ENCODE measurements at places on chromosomes 1 and 21.

DNA sequence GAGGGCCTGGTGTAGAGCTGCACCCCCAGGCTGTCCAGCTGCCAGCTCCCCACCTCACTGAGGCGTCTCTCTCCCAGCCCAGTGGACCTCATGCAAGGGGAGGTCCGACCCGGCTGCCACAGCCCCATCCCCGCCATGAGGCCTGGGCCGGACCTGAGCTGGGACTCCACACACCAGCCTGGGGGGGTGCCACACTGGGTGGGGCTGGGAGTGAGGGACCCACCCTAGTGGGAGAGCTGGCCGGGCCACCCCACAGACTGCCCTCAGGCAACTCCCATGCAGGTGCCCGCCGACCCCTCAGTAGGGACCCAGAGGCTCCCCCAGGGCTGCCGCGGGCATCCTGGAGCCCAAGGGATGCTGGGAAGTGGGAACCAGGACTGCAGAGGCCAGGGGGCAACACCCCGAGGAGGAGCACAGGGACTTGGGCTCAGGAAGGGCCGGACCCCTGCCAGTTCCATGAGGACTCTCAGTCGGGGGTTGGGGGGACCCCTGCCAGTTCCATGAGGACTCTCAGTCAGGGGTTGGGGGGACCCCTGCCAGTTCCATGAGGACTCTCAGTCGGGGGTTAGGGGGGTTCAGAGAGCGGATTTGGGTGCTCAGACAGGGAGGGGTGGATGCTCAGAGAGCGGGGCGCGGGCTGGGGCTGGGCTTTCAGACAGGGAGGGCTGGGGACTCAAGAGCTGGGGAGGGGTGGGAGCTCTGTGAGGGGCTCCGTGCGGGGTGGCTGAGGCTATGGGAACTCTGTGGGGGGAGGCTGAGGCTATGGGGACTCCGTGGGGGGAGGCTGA is 1.2 kb upstream of the RNF223 start:
- no peak for DNase-seq

DNA sequence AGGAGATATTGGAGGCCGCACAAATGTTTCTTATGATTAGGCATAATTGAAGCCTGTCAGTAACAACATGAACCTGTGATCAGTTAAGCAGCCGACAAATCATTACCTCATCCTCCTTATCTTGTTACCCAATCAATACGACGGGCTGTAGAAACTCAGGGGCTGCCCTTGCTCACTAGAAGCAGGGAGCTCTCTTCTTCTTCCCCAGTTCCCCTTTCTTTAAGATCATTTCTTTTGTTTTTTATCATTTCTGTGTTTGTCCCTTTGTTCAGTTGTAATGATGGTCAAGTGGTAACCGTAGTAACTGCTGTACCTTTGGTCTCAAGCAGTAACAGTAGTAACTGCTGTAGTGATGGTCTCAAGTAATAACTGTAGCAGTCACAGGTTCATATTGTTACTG is 13.8 kb upstream of the FCGR2A start:
- no peak for DNase-seq

DNA sequence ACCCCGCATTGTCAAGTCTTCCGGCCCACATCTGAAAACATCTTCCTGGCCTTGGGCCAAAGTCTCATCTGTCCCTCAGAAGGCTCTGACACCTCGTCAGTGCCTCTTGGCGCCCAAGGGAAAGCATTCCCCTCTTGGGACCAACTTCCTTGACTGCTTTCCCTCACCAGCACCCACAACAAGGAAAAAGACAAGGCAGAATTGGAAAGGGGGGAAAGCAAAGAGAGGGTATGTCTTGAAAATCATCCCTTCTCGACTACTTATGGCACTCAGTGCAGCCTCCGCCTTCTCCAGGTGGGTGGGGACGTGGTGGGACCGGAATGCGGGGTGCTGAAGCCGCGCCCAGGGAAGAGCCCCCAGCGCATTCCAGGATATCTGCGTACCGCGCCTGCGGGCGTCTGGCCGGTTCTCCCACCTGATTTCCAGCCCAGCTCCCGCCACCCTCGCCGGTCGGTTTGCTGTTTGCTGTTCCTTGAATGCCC is 554 bp upstream of the SLC39A1 start:
- no peak for DNase-seq

GRCh38 chr1:16078925-16079656 is 5.6 kb upstream of the FAM131C start:
- no peak for DNase-seq

- no peak for DNase-seq
Observed at GRCh38 chr21:32147041-32147440, 131.8 kb downstream of the MIS18A start.
